IMR-90 (cell line): ENCODE measurements at places on chromosomes 16 and 17. TPM values are rescaled to one million over a fixed set of nuclear protein-coding genes. Genes with fewer than 3 reads are reported as not detected.

Gene NECAB2
- total RNA-seq = under 0.01 TPM in 1 of 2 replicates, not detected in the other

Gene HOXB4
- total RNA-seq = 1.9 and 2.0 TPM in 2 replicates

Gene KRT33B
- 0.18 and 0.28 TPM in 2 replicates for total RNA-seq

Gene OR4D1
- not detected in 2 replicates for total RNA-seq

Gene CFAP119
- total RNA-seq = 0.90 and 1.7 TPM in 2 replicates

Gene CLEC19A
- total RNA-seq = not detected in 2 replicates

Gene ABCC11
- under 0.01 and 0.18 TPM in 2 replicates for total RNA-seq

Gene IKZF3
- total RNA-seq = not detected in 2 replicates

Gene CA7
- total RNA-seq = not detected in 2 replicates

Gene FOXJ1
- not detected in 2 replicates for total RNA-seq

Gene MYLK3
- under 0.01 TPM in 2 replicates for total RNA-seq

Gene UTS2R
- total RNA-seq = not detected in 2 replicates

Gene ESRP2
- under 0.01 TPM in 1 of 2 replicates, not detected in the other for total RNA-seq

Gene CDH5
- total RNA-seq = not detected in 2 replicates

Gene AKAP1
- total RNA-seq = 10.2 and 11.7 TPM in 2 replicates

Gene STH
- total RNA-seq = not detected in 2 replicates

Gene CASKIN1
- not detected in 2 replicates for total RNA-seq

Gene TAF1C
- total RNA-seq = 6.1 and 7.3 TPM in 2 replicates

Gene BICDL2
- under 0.01 and 0.18 TPM in 2 replicates for total RNA-seq

Gene ATP1B2
- total RNA-seq = not detected in 2 replicates

Gene NOG
- 11.7 and 13.1 TPM in 2 replicates for total RNA-seq

Gene STUB1
- total RNA-seq = 162 and 183 TPM in 2 replicates

Gene KRT25
- not detected in 2 replicates for total RNA-seq

Gene RNF43
- under 0.01 TPM in 2 replicates for total RNA-seq

Gene EVPLL
- total RNA-seq = not detected in 2 replicates

Gene WIPF2
- 2.0 and 2.8 TPM in 2 replicates for total RNA-seq

Gene KRT33A
- total RNA-seq = not detected in 2 replicates

Gene ITGAE
- total RNA-seq = 47.8 and 54.1 TPM in 2 replicates

Gene PDILT
- total RNA-seq = not detected in 2 replicates

Gene PIPOX
- total RNA-seq = 1.1 and 1.3 TPM in 2 replicates

Gene HAS3
- total RNA-seq = 0.28 and 0.36 TPM in 2 replicates

Gene KRT20
- total RNA-seq = not detected in 2 replicates

Gene TBC1D16
- total RNA-seq = 14.4 and 16.7 TPM in 2 replicates
